ENCODE measurements at places on chromosomes 13 and 19. TPM values are rescaled to one million over a fixed set of nuclear protein-coding genes. Genes with fewer than 3 reads are reported as not detected.

The SERTAD3 gene
- 15.2 TPM for total RNA-seq

The DLL3 gene
- total RNA-seq: not detected

DNA sequence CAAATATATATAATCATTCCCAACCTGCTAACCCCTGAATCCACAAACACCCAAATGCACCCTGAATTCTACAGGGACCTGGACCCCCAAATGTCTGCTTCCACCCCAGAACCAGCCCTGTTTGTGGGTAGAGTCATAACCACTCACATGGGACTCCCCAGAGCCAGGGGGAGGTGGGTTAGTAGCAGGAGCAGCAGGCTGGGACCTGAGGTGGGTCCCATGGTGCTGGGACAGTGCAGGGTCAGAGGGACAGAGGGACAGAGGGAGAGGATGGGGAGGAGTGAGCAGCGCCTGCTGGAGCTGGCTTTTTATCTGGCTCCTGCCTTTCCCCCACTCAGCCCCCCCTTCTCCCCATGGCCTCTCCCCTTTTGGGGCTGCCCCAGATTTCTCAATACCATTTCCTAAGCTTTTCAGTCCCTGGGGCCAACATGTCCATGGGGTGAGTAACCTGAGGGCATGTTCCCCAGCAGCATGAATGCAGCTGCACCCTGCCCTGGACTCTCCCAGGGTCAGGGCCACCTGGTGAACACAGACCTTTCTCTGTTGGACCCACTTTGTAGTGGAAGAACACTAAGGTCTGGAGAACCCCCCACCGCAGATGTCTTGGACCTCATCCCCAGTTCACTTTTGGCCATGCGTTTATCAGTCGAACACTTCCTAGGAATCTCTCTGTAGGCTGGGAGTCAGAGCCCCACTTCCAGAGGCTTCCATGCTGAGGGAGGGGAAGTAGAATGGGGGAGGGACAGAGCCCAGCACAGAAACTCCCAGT lies at the start of gene C3:
Gene C3, minus strand, starts transcription at position 282 of the 769 bp plus-strand sequence. Its CDS starts 61 bp downstream, at position 221.
- no peak for DNase-seq

DNA sequence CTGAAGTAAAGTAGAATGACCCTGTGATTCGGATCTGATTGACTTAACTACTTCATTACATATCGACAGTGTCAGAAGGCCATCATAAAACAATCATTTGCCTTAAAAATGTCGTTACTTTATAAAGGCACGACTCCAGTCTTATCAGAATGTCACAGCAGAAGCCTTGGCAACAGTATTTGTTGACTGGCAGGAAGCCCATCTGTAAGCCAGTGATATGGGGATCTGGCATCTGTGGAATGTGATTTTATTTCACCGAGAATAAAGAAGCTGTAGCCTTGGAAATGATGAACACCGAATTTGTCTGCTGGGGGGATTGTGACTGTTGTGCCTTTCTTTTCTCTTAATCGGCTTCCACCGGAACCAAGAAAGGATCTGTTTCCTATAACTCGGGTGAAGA lies 362.5 kb downstream of the TDRD3 start:
- DNase-seq: no peak

The PSG1 gene
- not detected for total RNA-seq

DNA sequence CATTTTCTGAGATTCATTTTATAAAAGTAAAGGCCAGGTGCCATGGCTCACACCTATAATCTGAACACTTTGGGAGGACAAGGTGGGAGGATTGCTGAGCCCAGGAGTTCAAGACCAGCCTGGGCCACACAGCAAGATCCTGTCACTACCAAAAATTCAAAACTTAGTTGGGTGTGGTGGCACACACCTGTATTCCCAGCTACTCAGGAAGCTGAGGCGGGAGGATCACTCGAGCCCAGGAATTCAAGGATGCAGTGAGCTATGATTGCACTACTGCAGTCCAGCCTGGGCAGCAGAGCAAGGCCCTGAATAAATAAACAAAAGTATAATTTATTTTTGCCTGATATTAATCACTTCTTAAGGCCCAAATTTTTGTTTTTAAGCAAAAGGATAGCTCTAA lies 40.5 kb downstream of the DHRS12 start:
- no peak for DNase-seq

DNA sequence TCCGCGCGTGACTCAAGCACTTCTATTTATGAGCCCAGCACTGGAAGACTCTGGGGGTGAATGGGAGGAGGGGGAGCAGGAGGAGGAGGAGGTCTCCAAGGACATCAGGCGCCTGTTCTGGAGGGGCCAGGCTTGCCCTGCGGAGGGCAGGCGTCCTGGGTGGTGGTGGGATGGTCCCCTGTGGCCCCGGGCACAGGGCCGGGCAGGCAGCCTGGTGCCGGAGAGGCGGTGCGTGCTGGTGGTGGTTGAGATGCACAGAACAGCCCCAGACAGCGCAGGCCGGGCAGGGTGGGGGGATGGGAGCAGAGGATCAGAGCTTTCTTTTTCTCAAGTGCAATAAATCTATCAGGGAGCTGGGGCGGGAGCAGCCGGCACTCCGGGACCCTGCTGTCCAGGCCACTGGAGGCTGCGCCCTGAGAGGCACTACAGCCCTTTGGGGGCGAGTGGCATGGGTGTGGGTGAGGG lies 14.0 kb downstream of the NKPD1 start:
- no peak for DNase-seq

GRCh38 chr13:40161931-40162330 lies 504.5 kb downstream of the FOXO1 start:
- DNase-seq: no peak

The IGSF23 gene
- total RNA-seq: not detected

DNA sequence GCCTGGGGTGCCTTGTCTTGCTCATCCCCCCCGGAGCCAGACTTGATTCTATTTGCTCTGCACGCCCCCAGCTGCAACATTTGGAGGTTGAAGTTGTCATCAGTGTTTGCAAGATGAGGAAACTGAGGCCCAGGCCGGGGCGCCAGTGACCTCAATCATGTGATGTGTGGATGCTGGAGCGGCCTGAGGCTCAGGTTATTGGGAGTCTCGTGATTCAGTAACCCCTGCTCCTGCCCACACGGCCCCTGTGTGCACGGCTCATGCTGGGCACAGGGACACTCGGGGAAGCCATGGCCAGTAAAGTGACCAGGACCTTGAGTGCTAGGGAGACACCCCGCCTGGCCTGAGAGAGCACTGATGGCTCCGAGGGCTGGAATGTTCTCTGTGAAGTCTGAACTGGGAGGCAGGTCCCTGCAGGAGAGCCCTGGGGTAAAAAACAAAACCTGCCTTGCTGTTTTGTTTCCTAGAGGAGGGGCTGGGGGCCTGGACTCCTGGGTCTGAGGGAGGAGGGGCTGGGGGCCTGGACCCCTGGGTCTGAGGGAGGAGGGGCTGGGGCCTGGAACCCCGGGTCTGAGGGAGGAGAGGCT lies 1.9 kb downstream of the FGF21 start:
- DNase-seq: no peak

DNA sequence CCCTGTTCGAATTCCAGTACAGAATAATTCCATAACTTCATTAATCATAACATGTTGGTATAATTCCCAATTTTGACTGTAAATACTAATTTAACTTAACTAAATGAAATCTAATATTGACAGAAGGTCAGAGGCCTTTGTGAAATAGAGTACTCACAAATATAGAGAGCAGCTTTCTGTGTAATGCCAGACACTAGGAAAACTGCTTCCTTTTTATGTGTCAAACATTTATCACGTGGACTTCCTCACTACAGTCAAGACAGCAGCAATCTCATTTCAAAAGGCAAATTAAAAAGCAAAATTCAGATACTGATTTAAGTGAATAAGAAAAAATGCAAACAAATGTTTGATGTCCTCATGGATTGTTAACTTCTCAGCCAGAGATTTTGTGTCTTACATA lies 13.1 kb downstream of the ITM2B start:
- no peak for DNase-seq

The MEIOSIN gene
- not detected for total RNA-seq

The ZNF208 gene
- 8.6 TPM for total RNA-seq

GRCh38 chr13:46893221-46893740 lies 3.6 kb downstream of the HTR2A start:
- no peak for DNase-seq

All from naive thymus-derived CD4-positive, alpha-beta T cell (primary cell).